HEK293T (cell line): ENCODE measurements at places on chromosomes 6 and 20.

GRCh38 chr6:125312478-125312877 is 10.7 kb upstream of the HDDC2 start:
- DNase-seq, result no peak

GRCh38 chr6:79810185-79810705 is 137.1 kb downstream of the ELOVL4 start:
- peak; percentile 12 for DNase-seq

GRCh38 chr20:20344476-20344875 is 23.4 kb upstream of the INSM1 start:
- no peak for DNase-seq

- no peak for DNase-seq
These were observed 4.4 kb upstream of the PLCB1 start for GRCh38 chr20:8127553-8128255.

- DNase-seq, result peak; percentile 73
These were observed 179.7 kb upstream of the MYLIP start for GRCh38 chr6:15948930-15949900.

DNA sequence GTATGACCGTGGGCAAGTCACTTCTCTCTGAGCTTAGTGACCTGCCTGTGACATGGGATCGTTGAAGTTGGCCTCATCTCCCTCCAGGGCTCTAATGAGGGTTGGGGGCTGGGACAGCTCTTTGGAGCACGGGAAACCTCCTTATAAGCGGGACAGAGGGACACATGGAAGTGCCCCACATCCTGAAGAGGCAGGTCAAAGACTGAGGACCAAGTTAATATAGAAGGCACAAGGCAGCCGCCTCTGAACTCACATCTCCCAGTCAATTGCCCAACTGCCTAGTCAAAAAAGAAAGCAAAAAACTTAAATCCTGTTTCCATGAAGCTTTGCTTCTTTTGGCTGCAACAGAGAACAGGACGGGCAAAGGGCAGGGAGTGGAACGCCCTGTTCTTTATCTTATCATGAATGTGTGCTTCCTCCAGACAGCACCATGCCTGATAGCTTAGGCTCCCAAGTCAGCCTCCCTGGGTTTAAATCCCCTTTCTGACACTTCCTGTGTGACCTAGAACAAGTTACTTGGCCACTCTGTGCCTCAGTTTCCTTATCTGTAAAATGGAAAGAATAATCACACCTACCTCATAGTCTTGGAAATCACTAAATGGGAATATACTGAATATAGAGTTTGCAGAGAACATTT is 27.1 kb downstream of the LBP start:
- DNase-seq, result no peak

DNA sequence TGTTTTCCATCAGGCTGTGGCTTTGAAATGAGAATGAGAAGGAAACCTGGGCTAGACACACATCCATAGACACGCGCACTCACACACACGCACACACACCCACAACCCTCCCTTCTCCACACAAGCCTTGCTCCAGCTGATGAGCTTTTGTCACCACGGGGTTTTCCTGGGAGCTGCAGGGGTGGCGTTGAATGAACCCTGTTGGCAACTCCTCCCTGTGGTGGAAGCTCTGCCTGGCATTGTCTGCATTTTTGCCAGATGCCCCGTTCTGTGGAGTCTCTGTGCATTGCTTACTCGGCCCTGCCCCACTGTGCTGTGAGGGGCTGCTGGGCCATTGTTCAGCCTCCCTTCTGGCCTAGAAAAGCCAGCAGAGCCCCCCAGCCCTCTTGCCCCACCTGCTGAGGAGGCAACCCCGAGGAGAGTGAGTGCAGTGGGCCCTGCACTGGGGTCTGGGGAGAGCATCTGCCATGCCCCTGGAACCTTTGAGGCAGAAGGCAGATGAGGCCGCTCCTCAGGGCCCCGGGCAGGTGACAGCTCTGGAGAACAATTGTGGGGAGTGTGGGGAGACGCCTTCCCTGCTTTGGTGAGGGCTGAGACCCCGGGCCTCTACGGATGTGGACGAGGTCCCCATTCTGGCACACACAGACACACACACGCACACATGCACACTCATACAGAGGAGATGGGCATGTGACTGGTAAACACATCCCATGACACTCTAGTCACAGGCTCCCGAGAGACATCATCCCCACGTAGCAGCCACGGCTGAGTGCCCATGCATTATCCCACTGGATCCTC is 9.9 kb downstream of the ADIG start:
- DNase-seq, result no peak

GRCh38 chr6:130382872-130383490 is 17.2 kb downstream of the TMEM200A start:
- no peak for DNase-seq

GRCh38 chr6:137901454-137901853 is 34.4 kb downstream of the TNFAIP3 start:
- no peak for DNase-seq

- no peak for DNase-seq
These were observed 165.5 kb upstream of the SHLD1 start for GRCh38 chr20:5584678-5585077.

DNA sequence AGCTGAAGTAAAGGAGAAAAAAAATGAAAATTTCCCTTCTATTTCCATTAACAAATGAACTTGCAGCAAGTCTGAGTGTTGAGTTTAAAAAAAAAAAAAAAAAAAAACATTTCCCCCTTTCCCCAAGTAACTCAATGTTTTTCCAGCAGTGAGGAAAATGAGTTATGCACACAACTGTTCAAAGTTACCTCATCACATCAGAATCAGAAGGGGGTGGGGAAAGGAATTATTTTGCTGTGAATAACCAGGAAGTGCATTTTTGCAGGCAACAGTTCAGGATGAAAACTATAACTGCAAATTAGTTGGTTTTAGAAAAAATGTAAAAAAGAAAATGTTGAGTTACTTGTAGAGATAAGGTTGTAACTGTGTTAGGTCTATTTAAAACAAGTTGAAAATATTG is 568.9 kb upstream of the CITED2 start:
- no peak for DNase-seq

GRCh38 chr6:99306341-99306740 is 43.1 kb downstream of the FAXC start:
- no peak for DNase-seq

DNA sequence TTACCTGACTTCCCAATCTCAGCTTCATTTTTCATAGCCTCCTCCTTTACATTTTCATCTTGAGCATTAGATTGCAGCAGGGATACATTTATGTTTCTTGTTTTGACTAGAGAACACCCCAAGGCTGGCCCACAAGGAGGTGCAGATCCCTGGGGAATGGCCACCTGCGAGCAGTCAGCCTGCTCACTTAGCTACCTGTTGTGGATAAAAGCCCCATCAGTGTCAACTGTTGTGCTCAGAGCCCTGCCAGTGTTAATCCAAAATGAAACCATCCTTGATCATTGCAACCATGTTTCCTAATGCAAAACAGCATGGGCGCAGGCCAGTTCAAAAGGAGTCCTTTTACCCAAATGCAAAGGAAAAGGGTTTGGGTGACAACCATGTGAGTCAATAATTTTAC is 50.8 kb downstream of the CNR1 start:
- DNase-seq, result no peak
